Forelimb muscle (tissue), 1 donor: ENCODE measurements at places on chromosomes 3 and 15. TPM values are rescaled to one million over a fixed set of nuclear protein-coding genes. Genes with fewer than 3 reads are reported as not detected.

- no peak for DNase-seq
These were observed 69.1 kb downstream of the SEMA6D start for GRCh38 chr15:47786371-47786770.

DNA sequence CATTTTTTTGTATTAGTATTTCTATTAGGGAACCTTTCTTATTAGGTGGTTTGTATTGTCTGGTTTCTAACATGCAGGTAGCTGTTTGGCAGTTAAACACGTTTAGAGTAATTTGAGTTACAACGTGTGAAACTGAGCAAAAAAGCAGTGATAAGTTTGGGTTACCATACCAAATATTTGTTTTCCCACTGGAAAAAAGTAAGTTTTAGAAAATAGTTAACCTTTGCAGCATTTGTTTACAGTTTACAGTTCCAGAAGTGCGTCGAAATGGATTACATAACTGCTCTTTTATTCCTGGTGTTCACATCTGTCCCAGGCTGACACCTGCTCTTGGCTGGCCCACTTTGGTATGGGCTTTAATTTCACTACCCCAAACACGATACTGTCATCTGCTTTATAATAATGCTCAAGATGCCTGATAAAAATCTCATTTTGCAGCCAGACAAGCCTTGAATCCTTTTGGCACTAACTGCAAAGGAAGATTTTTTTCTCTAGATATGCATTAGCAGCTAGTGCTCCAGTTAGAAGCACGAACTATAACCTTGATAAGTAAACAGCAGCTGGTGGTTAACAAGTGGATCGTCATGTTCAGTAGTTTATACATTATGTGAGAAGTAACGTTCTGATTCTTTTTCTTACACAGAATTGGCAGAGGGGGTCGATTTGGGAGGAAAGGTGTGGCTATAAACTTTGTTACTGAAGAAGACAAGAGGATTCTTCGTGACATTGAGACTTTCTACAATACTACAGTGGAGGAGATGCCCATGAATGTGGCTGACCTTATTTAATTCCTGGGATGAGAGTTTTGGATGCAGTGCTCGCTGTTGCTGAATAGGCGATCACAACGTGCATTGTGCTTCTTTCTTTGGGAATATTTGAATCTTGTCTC, 5.3 kb downstream of the EIF4A2 start:
- no peak for DNase-seq

CCDC39 gene
- 2.7 TPM for polyA plus RNA-seq

- no peak for DNase-seq
These were observed at the start of gene PAK6 for GRCh38 chr15:40238532-40239403. Gene PAK6 (plus strand): TSS chr15:40239063. CDS start chr15:40264786, 25,723 bp downstream.

DNA sequence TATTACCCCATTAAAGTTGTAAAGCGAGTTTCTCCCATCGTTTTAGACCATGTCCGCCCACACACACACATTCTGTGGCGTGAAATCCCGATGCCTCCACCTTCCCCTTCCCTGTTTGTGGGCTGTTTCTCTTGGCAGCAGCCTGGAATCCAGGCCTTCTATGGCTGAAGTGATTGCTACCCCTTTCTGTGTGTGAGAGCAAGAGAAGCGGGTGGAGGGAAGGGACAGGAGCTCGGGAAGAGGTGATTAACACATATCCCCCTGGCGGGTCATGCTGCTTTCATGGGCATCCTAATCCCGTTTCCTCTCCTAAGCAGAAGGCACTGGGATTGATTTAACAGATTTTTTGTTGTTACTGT, 283.8 kb upstream of the RGMA start:
- no peak for DNase-seq

ZNF385D gene
- 26.2 TPM for polyA plus RNA-seq

GPR27 gene
- polyA plus RNA-seq, result 3.0 TPM

DNA sequence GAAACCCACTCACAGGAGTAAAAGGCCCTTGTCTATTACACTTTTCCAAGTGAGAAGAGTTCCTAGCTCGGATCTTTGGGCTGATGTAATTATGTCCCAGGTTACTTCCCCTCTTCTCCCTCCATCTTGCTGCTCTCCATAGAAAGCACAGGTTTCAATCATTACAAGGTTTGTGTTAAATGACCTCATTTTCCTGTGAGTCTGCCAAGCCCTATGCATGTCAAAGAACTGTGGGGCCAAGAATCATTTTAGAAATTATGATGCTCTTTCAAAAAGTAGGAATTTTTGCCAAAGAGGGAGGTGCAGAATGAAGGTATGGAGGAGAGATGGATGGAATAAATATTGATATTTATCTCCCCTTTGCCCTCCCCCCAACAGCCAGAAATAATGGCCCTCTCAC, 129.3 kb upstream of the TPM1 start:
- DNase-seq, result no peak

GRCh38 chr3:157098121-157098822, 61.7 kb downstream of the CCNL1 start:
- no peak for DNase-seq

IL17RB gene
- 3.9 TPM for polyA plus RNA-seq

DNA sequence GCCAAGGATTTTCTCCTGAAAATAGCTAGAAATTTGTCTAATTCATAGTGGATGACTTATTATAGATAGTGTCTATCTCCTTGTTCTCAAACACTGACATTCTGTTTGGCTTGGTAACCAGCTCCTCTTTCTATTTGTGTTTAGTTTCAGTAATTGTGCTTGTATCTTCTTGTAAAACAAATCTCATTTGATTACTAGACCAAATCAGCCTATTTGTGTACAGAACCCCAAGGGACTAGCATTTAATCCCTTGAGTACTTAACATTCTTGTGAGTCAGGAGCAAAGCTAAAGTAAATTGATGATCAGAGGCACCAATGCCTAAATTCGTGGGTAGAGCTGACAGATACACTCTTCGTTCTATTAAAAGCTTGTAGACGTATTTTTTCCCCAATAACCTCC, 306.5 kb upstream of the SLITRK3 start:
- DNase-seq, result no peak

DNA sequence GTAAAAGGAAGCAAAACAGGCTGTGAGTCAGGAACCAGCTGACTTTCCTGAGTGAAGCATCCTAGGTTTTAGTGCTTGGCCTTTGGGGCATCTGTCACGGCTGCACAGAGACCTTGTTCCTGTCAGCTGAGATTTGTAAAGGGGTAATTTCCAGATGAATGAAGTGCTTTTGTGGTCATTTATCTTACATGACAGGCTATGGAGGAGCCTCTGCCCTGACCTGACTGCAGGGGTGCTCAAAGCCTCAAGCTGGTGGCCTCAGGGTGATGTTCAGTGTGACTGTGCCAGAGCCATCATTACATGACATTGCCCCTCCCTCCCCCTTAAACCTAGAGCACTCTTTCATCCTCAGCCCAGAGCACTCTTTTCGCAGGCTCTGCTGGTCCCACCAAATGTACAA, 132.5 kb downstream of the ARNT2 start:
- no peak for DNase-seq

EPB42 gene
- 3.0 TPM for polyA plus RNA-seq

DNA sequence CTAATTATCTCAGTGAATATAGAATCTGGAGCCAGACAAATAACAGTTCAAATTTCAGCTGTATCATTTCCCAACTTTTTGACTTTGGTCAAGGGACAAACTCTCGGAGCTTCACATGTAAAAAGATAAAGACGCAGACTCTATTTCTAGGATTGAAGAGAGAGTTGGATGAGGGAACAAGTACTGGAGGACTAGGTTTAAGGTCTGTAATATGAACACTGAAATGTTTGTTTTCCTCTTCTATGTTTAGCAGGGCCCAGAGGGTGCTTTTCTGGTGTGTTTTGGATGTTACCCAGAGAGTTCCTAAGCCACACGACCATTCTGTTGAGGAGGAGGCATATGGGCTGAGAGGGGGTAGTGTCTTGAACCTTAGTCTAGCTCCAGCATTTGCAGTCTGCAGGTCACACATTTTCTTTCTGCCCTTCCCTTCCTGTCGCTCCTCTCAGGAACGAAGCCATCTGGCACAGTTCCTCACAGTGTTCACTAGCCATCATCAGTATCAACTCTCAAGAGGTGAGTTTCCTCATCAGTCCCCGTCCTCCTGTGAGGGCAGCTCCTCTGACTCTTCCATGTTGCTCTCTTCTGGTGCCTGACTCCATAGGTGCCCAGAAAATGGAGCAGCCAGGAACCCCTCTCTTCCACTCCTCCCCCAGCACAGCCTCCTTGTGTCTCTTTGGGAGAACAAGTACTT, 250.1 kb downstream of the SQOR start:
- no peak for DNase-seq

DNA sequence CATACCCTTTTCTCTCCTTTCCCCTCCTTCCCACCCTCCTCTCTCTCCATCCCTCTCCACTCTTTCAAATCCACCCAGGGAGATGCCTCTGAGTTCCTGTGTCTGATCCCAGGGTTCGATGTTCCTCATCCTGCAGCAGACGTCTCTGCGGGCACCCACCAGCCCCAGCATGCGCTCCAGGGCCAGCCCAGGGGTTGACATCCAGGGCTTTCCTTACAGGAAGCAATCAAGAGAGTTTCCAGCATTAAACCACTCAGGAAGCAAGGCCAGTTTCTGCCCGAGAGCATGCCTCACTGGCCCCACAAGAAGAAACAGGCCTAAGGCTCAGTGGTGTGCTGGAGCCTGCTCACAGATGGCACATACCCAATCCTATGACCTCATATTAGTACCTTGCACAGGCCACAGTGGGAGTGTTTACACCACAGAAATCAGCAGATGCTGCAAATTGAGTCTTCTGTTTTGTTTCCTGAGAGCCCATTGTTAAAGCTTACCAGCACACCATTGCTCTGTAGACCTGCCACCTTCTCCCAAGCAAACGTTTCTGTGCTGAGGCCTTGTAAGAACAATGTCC, 13.2 kb downstream of the SLC6A1 start:
- DNase-seq, result no peak

ARPP21 gene
- 219 TPM for polyA plus RNA-seq

DNA sequence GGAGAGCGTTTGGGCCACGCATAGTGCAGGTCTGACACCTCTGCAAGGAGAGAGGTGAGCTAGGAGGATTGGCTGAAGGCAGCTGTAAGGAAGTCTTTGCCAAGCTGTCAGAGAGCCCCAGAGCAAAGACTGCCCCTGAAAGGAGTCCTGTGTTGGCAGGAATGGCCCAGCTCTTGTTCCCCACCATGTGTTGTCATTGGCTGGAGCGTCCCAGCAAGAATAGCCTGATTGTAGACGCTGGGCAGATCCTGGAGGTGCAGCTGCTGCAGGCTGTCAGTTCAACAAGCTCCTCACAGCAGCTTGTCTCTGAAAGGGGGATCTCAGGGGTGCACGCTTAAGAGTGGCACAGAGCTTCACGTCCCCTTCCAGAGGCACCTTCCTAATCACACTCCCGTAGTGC, 237.6 kb downstream of the FEZF2 start:
- no peak for DNase-seq

DNA sequence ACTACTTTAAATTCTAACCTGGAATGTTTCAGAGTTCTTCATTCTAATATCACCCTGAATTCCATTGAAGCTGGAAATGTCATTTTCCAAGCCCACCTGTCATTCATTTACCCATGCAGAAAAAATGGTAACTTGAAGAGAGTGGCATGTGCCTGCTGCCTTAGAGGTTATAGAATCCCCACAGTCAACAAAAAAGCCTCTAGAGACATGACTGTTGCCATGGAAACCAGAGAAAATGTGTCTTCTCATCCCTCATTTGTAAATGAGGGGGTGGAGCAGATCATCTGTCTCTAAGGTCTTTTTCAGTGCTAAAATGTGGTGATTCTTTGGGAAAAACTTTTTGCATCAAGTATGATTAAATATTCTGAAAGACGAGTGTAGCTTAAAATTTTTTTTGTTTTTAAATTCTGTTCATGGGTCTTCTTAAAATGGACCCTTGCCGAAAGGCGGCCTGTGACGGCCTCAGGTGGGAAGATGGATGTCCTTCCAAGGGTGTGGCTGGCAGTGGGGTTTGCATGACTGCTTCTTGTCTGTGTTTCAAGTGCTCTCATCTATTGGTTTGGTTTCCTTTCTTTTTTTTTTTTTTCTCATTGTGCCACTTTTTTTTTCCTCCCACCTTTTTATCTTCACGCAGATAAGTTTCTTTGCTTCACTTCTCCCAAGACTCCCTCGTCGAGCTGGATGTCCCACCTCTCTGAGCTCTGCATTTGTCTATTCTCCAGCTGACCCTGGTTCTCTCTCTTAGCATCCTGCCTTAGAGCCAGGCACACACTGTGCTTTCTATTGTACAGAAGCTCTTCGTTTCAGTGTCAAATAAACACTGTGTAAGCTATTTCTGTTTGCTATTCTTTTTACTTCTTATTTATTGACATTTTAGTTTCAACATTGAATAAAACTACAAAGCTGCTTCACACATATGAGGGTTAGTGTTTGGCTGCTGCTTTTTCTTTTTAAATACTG, 23.0 kb downstream of the TPM1 start:
- DNase-seq, result no peak

DNA sequence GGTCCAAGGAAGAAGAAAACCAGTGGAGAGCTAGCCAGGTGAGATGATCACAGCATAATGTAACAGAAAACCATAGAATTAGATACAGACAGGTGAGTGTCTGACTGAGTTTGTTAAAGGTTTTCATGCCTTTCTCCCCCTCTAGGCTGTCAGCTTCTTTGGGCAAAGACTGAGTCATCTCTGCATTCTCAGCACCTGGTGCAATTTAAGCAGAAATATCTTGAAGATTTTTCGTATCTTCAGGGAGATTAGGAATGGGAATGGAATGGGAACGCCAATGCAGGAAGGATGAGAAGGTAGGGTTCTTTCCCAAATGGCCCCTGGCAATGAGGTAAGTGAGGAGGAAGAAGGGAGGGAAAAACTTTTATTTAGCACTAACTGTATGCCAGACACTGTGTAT, 122.0 kb upstream of the SLC7A14 start:
- no peak for DNase-seq

DNA sequence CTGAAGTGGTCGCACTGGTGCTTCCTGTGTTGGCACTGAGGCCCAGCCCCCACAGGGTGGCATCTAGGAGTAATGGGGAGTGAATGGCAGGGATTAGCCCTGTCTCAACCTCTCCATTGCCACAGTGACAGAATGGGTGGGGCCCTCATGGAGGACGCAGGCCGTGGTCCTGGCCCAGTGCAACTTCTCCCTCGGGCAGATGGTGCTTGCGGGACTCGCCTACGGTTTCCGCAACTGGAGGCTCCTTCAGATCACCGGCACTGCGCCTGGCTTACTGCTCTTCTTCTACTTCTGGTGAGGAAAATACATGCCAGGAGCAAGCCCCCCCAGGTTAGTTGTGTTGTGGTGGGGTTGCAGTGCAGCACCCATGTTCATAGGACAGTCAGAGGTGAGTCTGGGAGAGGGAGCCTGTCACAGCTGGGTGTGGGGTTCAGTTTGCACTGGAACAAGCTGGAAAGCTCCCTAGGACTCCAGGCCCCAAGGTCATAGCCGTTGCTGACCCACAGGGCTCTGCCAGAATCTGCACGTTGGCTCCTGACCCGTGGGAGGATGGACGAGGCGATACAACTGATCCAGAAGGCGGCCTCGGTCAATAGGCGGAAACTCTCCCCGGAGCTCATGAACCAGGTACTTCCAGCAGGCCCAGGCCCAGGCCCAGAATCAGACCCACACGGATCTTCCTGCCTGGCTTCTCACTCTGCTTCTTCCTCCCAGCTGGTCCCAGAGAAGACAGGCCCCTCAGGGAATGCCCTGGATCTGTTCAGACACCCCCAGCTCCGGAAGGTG, 7.0 kb upstream of the SLC22A14 start:
- DNase-seq, result no peak

- DNase-seq, result no peak
These were observed 37.6 kb downstream of the ERICH6 start for GRCh38 chr3:150666167-150666566.

GRCh38 chr3:145017959-145018358, 1046.3 kb downstream of the DIPK2A start:
- no peak for DNase-seq

GRCh38 chr15:87582169-87582568, 674.4 kb downstream of the NTRK3 start:
- no peak for DNase-seq
